ENCODE measurements at places on chromosomes 3 and 15. TPM values are rescaled to one million over a fixed set of nuclear protein-coding genes. Genes with fewer than 3 reads are reported as not detected.

- no peak for DNase-seq
Observed at GRCh38 chr15:38226608-38227266, 25.9 kb upstream of the SPRED1 start.

CADM2 gene
- total RNA-seq = 0.32 TPM

GRCh38 chr15:100889385-100890050, 9.9 kb downstream of the ALDH1A3 start:
- DNase-seq = no peak

DNA sequence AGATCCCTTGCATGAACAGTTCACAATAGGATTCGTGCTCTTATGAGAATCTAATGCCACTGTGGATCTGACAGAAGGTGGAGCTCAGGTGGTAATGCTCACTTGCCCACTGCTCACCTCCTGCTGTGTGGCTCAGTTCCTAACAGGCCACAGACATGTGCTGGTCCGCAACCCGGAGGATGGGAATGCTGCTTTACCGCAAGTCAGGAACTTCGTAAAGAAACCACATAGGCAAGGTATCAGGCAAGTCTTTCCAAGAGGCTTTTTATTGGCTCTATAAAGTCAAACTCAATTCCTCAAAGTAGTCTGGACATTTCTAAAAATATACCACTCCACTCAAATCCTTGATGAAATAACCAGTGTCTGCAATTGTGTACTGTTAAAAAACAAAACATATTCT, 56.1 kb downstream of the OSTN start:
- DNase-seq = no peak

DNA sequence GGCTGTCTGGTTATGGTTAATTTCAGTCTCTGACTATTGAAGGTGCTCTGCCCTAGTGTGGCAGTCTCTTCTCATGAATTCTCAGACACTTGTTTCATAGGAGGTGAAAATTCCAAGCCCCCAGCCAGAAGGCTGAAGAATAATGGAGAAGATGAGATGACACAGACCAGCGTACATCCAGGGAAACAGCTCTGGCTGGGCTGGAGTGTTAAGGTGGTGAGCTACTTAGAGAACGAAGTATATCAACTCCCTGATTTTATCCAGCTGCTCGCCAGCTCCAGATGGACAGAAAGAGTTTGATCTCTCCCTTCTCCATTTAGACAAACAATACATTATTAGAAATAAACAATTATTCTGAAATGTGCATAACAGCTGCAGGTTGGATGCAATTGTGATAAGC, 494.5 kb upstream of the RGMA start:
- no peak for DNase-seq

DNA sequence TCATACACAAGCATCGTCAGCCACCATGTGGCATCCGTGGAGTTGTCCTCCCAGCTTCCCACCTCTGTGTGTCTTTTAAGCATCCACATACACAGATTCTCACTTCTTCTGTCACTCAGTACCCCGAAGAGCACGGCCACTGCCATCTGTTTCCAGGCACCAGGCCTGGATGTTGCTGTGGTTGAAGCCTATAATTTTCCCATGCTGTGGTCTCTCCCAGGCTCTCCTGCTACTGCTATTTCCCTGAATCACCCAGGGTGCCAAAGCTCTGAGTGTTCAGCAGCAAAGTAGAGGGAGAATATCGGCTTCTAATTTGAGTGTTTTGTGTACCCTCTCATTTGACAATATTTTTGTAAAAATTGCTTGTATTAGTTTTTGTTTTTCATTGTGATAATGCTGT, 265.7 kb downstream of the DIPK2A start:
- no peak for DNase-seq

C3orf70 gene
- 5.5 TPM for total RNA-seq

Measured in lower leg skin (tissue), 4 donors.